ENCODE measurements at places on chromosomes 2 and 18.

DNA sequence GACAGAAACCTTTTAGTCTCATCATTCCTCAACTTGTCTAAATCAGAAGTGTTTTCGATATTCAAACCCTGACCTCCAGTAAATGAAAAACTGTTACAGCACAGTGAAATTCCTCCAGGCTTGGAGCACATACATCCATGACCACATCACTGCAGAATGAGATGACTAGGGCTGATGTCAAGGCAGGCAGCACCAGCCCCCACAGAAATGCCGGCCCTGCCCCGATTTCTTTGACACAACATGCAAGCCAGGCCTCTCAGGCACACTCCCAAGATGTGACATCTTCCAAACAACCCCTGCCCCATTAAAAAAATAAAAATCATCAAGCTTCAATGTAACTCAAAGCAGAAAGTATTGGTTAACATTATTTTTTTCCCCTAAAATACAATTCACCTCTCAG, 103.3 kb downstream of the CTAGE1 start:
- no peak for DNase-seq

DNA sequence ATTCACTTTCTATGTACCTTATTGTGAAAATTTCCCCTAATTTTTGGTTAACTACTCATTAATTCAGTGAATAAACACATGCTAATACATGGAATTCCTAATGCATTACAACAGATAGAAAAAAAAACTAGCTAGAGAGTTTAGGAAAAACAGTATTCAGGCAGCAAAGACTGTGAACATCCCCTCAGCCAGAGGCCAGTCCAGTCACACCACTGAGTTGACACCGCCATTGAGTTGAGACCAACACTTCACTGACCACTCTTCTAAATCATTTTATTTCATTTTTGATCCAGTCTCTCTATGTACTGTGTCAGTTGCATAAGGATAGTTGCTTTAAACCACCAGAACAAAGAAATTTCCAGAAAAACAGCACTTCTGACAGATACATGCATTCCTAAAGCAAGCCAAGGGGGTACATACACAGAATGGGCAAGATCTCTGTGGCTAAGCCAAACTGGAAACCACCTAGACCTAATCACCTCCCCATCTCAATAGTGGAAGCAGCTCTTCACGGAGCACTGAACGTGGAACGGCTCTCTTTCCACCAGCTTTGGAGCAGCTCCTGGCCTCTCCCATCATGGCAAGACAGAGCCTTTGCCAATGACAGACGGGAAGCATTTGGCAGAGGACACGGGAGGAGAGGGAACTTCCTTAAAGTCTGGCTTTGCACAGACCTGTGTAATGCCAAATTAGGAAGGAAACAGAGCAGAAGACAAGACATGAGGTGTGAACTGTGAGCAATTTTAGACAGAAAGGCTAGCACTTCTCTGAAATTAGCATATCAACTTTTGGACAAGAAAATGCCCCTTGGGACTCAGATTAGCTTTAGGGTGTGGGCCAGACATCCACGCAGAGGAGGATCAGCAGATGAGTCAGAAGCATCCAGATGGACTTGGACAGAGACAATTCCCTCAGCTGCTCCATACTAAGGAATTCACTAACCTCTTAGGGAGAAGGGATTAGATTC, 36.4 kb downstream of the CACNB4 start:
- DNase-seq = no peak

DNA sequence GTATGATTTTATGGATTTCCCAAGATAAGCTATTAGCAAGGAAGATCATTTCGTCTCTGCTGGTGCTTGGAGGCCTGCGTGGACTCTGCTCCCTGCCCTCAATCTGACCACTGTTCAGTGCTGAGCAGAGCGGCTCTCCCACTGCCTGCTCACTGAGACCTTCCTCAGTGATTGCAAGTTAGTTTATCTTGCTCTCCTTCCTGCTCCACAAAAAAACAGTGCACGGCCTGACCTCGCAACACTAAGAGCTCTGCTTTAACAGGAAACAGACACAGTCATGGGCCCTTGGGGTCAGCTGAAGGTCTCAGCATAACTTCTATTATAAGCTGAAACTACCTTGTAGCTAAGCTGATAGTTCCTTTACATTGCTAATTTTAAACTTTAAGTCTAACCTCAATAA, 53.1 kb downstream of the PRELID3A start:
- DNase-seq = no peak

- no peak for DNase-seq
Observed at GRCh38 chr2:33291278-33292013, 185.0 kb upstream of the RASGRP3 start.

- DNase-seq = no peak
Observed at GRCh38 chr2:127066942-127067341, 40.0 kb downstream of the BIN1 start.

DNA sequence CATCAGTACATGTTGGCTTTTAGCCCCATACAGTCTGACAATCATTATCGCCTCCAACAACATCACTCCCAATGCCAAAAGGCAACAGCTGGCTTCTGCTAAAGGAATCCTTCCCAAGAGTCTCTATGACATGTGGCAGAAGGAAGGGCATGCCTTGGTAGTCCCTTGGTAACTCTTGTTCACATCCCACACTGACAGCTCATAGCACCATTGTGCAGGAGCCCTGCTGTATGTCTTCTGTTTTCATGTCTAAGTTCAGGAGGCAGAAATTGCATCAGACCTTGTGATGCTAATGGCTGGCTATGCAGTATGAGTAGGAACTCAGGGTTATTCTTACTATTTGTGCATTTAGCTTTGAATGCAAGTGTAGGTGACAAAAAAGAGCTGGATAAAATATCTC, 392.1 kb downstream of the PTH2R start:
- DNase-seq = no peak

- DNase-seq = no peak
Observed at GRCh38 chr2:25233916-25234605, 65.7 kb upstream of the POMC start.

DNA sequence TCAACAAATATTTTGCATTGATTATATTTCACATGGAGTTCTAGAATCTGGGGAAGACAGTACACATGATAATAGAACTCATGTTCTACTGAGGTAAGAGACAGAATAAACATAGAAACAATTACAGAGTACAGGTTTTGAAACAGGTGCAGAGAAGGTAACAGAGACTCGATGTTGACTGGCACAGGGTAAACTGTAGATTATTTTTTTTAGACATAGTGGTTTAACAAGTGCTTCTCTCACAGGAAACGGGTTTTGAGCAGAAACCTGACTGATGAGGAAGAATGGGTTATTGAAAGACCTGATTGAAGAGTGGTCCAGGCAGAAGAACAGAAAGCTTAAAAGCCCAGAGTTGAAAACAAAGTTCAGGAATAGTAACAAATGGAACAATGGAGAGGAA, 1002.5 kb upstream of the FAM98A start:
- DNase-seq = no peak

DNA sequence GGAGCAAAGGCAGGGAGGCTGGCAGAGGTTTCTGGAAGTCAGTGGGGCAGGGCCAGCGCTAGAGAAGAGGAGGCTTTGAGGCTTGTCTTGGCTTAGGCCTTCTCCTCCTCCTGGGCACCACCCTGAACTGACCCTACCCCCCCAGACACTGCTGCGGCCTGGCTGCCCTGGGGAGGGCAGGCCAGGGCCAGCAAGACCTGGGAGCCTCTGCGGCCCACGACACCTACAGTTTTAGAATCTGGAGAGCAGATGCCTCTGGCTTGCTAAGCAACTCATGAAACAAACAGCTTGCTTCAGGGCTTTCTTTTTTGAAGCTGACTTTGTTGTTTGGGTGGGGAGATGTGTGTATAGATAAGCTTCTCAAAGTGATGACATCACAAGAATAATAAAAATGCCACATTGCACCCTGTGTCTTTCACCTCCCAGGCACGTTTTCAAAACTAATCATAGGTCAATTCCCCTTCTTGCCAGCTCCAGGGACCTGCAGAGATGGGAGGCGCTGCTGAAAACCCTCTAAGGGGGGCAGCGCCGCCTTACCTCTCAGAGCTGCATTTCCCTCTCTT, 46.2 kb upstream of the SMAD7 start:
- DNase-seq = no peak

- no peak for DNase-seq
Observed at GRCh38 chr2:19902216-19902740, 495 bp upstream of the TTC32 start.

- no peak for DNase-seq
Observed at GRCh38 chr2:237096911-237097310, 11.2 kb downstream of the COPS8 start.

DNA sequence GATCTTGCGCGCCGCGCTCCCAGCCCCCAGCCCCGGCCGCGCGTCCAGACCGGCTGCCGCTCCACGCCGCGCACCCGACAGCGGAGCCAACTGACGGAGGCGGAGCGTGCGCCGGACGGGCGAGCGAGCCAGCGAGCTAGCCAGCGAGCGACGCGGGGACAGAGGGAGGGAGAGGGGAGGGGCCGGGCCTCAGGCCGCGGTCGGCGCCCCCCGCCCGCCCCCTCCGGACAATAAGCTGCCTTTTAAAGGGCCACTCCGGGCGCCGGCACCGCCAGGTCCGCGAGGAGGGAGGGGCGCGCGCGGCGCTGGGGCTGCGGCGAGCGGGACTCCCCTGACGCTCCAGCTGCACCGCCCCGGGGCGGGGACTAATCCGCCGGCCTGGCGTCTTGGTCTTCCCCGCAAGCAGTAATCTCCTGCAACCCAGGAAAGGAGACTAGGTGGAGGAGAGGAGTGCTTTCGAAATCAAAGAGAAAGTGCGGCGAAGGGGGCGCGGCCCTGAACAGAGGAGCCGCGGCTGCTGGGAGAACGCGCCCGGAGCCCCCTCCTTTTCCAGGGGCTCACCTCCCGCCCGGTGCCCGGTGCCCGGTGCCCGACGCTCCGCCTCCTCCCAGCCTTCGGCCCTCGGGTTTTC, at the start of gene BIN1:
Gene BIN1 (minus strand): TSS at position 164 of the 631 bp plus-strand sequence. CDS start 211 bp downstream, outside the sequence.
- peak; percentile 75 for DNase-seq

GRCh38 chr18:22550366-22550765, 132.7 kb upstream of the CTAGE1 start:
- DNase-seq = no peak

- DNase-seq = no peak
Observed at GRCh38 chr2:88179228-88179679, 9.1 kb downstream of the THNSL2 start.

- peak; percentile 22 for DNase-seq
Observed at GRCh38 chr2:111028720-111029119, 92.0 kb upstream of the BCL2L11 start.

Measured in stimulated activated CD4-positive, alpha-beta T cell treated with anti-CD3 and anti-CD28 coated beads, Interleukin-4, amount 100 ng/mL, for 24 hours (primary cell).